NCI-H748 treated with DMSO at 0.1 percent for 48 hours (cell line): ENCODE measurements at places on chromosomes 11 and 22.
A peak's percentile ranks its signal among the peaks of the same experiment; 100 is the strongest.

DNA sequence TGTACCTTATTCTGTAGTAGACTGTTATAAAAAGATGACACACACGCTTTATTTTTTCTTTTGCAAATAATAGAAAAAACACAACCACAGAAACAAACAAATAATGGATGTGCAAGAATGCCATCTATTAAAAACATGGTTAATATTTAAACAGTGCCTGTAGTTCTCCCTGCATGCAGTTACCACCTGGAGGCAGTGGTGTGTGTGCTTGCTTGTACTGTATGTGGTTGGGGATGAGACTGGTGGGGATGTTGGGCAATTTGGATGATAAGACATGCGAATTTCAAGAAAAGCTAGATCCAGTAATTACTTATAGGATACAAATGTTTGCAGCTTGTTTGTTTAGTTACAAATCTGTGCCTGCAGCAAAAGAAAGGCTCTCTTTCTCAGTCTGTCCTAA lies 3.6 kb downstream of the C11orf87 start:
- no peak for DNase-seq

GRCh38 chr11:41283191-41283930 lies 176.1 kb downstream of the LRRC4C start:
- no peak for DNase-seq

DNA sequence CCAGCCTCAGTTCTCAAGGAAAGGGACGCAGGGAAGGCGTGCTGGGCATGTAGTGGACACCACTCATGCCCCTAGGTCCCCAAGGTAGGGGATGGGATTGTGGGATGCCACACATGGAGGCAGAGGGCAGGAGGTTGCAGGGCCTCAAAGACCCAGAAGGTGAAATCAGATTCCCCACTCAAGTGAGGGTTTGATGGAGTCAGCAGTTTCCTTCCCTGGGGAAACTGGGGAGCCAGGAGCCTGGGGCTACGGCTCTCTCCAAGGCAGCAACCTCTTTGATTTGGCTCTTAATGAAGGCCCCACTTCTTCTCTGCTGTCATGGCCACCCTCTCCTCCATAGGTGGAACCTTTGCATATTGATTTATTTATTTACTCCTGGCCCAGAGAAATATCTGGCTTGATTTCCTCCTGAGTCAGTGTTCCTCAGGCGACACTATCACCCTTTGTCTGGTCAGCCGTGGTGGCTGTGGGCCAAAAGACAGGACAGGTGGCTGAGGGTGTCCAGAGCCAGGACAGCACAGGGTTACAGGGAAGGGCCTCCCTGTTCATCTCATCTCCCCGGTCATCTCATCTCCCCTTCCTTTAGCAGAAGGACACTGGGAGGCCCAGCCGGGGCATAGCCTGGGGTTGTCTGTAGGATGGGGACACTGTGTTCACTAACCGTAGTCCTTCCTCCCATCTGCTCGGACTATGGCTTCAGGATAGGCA lies 9.6 kb downstream of the GNAZ start:
- no peak for DNase-seq

GRCh38 chr22:27588268-27588667 lies 213.3 kb downstream of the MN1 start:
- DNase-seq: peak; percentile 43

DNA sequence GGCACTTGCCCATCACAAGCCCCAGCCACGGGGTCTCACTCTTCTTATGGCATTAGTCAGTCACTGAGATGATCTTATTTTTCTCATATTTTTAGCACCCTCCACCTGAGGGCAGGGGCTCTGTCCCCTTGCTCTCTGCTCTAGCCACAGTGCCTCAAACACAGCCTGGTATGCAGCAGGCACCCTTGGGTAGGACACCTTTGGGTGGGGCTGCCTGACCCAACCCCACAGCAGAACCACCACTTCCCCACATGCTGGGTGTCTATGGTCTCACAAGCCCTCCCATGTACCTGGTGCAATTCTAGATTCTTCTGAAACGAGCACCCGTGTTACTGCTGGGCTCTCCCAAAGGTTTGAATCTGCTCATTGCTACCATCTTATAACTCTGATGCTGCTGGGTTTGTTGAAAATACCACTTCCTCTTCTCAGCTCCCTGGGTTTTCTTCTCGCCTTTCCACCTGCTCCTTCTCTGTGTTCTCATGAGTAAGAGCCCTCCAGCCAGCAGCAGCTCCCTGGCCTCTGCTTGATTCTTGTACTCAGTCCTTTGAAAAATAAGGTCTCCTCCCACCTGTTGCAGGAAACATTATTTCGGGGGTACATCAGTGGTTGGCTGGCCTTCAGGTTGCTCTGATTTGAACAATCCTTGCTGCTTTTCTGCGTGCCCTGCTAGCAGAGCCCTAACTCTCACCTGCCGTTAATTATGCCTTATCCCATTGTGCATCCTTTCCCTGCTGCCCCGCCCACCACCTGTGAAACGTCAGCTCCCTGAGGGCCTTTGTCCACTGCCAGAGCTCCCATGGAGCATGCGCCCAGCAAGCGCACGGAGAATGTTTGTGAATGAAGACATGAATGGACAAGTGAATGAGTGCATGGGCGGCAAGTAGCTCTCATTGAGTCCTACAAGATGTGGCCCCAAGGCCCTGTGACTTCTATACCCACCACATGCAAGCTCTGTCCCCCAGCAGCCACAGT lies 1181.6 kb downstream of the TBC1D22A start:
- DNase-seq: peak; percentile 68

DNA sequence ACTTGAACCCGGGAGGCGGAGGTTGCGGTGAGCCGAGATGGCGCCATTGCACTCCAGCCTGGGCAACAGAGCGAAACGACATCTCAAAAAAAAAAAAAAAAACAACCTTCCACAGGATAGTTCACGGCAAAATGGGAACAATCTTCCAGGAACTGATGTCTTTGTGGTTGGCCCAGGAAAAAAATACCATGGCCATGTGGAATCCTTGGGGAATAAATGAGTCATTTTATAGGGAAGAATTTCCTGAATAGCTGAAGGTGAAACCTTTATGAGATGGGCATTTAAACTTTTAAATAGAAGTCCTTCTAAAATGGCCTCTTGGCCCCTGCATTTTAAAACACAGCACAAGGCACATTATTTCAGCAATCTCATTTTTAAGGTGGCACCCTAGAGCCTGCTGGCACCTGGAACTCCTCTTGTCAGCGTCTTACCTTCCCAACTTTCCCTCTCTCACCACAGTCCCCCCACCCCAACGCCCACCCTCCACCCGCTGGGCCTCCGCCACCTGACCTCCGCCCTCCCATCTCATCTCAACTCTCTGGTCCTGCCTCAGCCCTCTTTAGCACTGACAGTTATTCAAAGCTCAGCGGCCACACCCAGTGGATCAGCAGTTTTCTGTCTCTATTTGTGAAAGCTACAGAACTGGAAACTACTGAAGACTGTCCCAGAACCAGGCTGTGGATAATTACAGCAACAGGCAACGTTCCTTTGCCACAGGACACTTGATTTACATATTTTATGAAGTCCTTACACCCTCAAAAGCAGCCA lies 43.1 kb downstream of the SCGB1A1 start:
- no peak for DNase-seq

DNA sequence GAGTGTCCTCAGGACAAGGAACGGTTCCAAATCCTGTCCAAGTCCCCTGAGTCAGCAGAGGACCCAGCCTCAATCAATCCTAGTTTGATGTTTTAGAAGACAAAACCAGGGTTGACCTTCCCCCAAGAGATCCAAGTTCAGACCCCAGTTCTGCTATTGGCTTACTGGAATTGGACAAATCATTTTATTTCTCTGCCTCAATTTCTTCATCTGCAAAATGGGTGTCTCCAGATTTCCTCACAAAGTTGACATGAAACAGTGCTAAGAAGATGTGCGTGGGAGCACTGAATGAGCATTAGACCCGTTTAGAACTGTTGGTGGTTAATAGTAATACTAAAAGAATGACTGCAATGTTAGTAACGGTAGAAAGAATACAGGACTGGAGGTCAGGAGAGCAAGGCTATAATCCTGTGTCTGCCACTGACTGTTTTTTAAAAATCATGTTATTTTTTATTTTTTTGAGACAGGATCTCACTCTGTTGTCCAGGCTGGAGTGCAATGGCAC lies 32.8 kb upstream of the SCUBE1 start:
- DNase-seq: no peak

GRCh38 chr11:78972177-78972576 lies 397.5 kb upstream of the NARS2 start:
- DNase-seq: no peak

GRCh38 chr11:65932558-65932919 lies 12.7 kb upstream of the TSGA10IP start:
- DNase-seq: no peak

- no peak for DNase-seq
These were observed 2.6 kb downstream of the EWSR1 start for GRCh38 chr22:29270475-29271271.

GRCh38 chr11:14089690-14090462 lies 127.4 kb downstream of the SPON1 start:
- no peak for DNase-seq

DNA sequence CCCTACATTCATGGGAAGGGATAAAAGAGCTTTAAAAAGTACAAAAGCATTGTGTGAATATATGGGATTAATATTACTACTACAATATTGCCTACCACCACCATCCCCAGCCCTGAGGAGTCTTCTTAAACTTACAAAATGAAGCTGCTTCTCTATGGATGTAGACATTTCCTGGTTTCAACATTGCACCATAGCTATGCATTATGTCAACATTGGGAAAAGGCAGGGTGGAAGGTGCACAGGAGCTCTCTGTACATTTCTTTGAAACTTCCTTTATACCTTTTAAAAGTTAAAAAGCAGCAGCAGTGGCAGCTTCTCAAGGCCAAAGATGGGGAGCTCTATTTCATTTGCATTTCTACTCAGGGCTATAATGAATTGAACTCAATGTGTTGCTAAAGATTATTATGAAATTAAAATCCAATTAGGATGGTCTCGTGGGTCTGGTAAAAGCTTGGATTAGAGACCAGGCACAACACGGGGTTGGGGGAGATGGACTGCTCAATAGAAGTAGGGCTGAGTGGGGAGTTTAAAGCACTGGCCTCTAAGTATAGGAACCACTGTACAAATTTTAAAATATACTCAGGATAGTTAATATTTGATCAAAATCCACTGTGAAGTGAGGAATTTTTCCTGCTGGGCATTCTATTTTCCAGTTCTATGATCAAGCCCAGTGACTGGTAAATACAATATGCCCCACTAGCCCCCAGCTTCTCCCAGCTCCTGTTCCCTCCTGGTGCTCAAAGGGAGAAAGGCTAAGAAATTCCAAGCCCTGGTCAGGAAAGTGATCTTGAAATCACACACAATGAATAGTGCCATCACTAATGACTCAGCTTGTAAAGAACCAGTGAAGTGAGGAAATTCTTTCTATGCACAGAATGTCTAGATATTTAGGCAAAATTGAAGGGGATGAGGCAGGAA lies 362.7 kb upstream of the CCDC90B start:
- no peak for DNase-seq

- peak; percentile 26 for DNase-seq
These were observed 68.2 kb upstream of the SHISAL1 start for GRCh38 chr22:44380756-44381486.

GRCh38 chr11:13318498-13319295 lies 41.1 kb downstream of the BMAL1 start:
- no peak for DNase-seq

GRCh38 chr11:120186774-120187591 lies 23.8 kb upstream of the OAF start:
- DNase-seq: no peak

- no peak for DNase-seq
These were observed 75.8 kb downstream of the ARHGAP8 start for GRCh38 chr22:44828193-44828592.

- DNase-seq: no peak
These were observed 264.4 kb downstream of the CTTN start for GRCh38 chr11:70662691-70663098.

- no peak for DNase-seq
These were observed 1.6 kb upstream of the THOC5 start for GRCh38 chr22:29555065-29555644.

- no peak for DNase-seq
These were observed 25.4 kb upstream of the MS4A6A start for GRCh38 chr11:60208146-60208895.

- peak; percentile 21 for DNase-seq
These were observed 238.7 kb downstream of the FAM181B start for GRCh38 chr11:82494988-82495432.

- peak; percentile 53 for DNase-seq
These were observed 28.3 kb downstream of the SLC1A2 start for GRCh38 chr11:35390737-35391682.

DNA sequence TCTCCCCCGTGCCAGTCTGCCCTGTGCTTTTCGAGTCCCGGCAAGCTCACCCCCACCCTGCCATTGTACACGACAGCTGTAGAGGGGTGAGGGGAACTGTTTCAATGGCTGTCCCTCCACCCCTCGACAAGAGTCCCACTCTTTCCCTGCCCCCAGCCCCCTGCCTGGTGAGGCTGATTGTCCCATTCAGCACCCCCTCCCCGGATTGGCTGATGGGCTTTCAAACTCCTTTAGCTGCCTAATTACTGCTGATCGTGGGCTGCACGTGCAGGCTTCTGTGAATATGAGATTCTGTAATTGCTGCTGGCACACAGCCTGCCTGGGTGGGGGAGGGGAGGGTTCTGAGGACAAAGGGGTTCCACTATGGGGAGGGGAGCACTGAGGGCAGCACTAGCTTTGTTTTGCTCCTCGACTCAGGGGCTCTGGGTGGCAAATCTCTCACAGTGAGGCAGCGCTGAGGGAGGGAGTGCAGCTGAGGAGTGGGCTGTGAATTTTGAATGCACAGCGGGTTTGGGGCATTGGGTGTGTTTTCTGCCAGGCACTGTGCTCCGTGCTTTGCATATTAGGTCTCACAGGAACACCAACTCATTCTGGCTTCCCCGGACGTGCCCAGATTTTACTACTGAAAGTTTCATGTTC lies 42.6 kb upstream of the ACCSL start:
- DNase-seq: peak; percentile 2

DNA sequence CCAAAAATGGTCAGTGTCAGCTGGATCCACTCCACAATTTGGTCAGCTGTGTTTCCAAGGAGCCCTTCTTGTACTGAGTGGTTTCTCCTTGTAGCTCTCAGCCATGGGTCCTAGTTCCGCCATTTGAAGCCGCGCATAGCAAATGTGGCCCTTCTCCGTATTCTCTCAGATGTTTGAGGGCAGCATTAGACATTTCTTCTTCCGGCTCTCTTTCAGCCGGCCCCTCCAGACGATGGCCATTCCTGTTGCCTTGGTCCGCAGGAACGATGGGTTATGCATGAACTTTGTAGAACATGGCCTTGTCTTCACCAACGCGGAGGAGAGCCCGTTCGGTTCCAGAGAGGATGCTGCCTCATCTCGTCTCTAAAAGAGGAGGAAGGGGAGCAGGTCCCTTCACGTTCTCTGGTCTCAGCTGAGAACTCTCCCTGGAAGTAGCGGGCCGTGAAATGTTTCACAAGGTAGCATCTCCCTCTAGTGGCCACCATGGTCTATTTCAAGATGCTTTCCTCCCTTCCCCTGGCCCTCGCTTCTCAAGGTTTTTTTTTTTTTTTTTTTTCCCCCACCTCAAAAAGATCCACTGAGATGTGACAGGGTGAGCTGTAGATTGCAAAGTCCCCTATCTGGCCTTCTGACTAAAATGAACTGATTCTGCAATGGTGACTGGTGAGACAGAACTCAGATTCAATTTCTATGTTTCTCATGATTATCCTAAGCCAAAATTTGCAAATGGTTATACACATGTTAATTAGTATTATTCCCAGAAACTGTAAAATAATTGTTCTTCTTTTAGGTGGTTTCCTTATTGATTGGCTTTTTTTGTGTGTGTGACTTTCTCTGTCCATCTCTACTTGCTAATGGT lies 19.8 kb upstream of the PLET1 start:
- peak; percentile 71 for DNase-seq

- no peak for DNase-seq
These were observed 44.5 kb downstream of the FEZ1 start for GRCh38 chr11:125451400-125452124.

- no peak for DNase-seq
These were observed 54.0 kb downstream of the KREMEN1 start for GRCh38 chr22:29126670-29127395.
